T-helper 2 cell (primary cell): ENCODE measurements at places on chromosomes 7 and 10.

DNA sequence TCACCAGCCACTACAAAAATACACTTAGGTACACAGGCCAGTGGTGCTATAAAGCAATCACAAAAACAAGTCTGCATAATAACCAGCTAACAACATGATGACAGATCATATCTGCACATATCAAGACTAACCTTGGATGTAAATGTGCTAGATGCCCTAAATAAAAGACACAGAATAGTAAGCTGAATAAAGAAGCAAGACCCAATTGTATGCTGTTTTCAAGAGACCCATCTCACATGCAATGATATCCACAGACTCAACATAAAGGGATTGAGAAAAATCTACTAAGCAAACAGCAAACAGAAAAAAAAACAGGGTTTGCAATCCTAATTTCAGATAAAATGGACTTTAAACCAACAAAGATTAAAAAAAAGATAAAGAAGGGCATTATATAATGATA, 505.4 kb upstream of the FZD8 start:
- no peak for DNase-seq

DNA sequence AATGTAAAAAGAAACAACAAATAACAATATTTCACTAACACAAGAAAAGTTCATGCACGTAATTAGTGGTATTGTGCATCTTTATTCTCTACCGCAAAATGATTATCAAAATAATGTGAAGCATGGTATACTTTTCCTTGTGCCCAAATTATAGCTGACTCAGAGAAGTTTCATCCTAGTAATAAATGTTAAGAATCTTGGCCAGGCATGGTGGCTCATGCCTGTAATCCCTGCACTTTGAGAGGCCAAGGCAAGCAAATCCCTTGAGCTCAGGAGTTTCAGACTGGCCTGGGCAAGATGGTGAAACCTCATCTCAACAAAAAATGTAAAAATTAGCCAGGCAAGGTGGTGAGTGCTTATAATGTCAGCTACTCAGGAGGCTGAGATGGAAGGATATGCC, 105.0 kb downstream of the KMT2C start:
- no peak for DNase-seq

DNA sequence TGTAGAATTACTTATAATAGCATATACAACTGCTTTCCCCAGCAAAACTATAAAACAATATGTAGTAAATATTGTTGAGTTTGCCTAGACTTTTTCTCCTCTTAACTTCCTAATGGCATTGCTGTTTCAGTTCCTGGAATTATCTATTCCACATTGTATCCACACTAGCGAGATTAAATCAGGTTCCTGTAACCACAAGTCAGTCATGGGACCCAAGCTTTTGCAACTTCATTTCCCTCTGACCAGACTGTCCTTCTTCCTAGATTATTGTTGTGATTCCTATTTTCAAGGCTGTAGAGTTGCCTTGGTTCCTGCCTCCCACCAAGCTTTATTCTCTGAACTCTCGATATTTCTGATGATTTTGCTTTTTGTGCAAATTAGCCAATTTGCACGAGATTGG, 173.3 kb upstream of the ZNF804B start:
- no peak for DNase-seq

DNA sequence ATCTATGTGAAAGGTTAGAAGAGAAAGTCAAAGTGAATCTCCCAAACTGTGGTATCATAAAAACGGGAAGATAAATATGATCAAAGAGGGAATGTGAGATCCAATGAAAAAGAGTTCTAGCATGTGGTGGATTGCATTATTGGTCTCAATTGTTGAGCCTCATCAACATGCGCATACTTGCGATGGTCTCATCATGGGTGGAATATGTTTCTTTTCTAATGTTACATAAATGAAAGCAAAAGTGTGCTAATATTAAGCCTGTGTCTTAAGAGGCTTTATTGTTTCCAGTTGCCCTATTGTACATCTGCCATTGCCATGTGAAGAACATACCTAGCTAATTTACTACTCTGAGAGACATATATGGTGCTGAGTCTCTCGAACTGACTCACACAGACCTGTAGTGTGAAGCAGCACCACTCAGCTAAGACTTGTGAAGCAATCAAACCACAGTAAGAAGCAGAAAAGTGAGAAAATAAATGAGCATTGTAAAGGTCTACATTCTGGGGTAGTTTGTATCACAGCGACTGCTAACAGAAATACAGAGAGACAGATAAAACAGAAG, 645.5 kb upstream of the PCDH15 start:
- no peak for DNase-seq

DNA sequence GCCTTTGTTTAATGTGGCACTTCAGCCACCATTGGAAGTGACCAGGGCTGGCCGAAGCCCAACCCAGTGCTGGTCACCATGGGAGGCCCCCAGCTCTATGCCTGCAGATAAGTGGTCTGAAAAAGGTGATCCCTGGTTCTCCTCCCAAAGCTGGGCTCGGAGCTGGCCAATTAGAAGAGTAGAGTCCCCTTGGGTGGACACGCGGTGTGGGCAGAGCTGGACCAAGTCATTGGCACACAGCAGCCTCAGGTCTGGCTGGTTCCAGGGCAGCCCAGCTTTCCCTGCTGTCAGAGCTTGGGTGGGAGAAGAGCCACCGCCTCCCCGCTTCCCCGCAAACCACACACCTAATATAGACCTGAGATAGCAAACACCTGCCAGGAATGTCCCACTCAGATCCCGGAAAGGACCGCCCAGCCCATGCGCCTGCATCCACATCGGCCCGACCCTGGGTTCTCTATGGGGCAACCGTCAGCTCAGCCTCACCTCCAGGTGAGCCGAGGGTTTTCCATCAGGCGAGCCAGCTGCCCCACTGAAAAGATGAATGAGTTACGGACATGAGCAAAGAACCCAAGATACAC, 84.3 kb downstream of the TCERG1L start:
- DNase-seq, result no peak

- no peak for DNase-seq
Measured at GRCh38 chr7:13231216-13231615, 543.8 kb downstream of the ARL4A start.

DNA sequence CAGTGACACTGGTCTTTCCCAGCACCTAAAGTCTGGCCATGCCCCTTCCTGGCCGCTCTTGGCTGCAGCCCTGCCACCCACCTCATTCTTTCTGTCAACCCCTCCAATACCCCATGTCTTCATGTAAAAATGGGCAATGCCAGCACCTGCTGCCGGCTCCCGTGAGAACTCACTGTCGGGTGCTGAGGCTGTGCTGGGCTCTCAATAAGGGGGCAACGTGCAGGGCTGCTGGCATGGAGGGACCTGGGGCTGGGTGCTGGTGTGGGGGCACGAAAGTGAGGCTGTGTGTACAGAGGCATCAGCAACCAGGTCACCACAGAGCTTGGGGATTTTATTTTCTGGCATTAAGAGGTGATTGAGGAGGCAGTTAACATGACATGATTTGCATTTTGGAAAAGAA, 65.3 kb downstream of the ALOX5 start:
- no peak for DNase-seq

- DNase-seq, result no peak
Measured at GRCh38 chr7:151754142-151754590, 122.7 kb downstream of the PRKAG2 start.

DNA sequence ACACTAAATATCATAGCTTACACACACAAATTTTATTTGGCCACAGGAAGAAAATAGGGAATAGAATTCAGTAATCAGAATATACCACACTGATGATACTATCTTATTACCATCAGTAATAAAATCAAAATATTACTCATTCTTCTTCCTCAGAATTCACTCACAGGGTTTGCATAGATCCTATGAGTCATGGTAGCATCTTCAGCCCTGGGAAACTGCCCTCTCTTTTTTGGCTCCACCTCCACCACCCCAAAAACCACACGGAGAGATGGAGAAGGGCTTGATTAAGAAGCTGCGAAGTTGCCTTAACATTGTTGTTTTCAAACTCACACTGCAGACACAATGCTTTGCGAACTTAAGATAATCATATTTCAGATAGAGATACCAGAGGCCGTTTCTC, 154.1 kb upstream of the AHR start:
- DNase-seq, result peak; percentile 96

DNA sequence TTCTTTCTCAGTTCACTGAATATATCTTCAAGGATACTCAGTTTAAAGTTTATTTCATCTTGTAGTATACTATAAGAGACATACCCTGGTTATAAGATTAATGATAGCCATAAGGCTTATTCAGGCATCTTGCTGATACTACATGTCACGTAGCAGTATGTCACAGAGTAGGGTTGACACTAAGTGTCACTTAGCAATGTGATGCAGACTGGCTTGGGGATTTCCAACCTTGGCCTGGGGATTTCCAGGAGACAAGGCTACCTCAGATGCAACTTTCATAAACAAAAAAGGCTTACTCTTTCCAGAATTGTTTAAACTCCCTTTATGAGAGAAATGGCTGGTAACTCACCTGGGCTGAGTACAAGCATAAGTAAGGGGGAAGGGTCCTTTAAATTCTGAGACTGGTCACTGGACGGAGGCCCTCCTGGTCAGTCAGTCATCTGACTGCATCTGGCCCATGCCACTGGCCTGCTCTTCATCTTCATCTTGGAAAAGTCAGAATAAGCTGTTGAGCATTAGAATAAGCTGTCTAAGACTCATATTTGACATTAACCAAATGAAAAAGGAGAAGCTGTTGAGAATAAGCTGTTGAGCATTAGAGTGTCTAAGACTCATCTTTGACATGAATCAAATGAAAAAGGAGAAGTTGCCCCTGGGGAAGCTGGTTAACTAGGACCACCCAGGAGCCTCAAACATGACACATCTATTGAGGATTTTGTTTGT, 9.5 kb downstream of the SLC13A1 start:
- peak; percentile 69 for DNase-seq

- DNase-seq, result no peak
Measured at GRCh38 chr7:50497068-50497642, 47.0 kb upstream of the FIGNL1 start.

DNA sequence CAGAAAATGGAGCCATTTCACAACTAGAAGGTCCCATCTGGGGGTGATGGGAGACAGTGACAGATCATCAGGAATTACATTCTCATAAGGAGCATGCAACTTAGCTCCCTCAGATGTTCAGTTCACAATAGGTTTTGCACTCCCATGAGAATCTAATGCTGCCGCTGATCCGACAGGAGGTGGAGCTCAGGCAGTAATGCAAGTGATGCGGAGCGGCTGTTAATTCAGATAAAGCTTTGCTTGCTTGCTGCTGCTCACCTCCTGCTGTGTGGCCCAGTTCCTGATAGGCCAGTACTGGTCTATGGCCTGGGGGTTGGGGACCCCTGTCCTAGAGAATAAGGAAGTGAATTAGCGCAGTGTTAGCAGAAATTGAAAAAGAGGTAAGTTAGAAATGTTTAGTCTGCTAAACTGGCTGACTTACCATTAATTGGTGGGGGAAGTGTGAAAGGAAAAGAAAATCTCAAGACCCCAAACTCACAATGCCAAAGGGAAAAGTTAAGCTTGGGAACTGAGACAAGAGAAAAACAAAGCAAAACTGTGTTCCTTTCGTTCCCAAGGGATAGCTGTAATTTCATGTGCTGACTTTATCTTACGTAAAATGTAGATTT, 76.4 kb downstream of the LYZL2 start:
- no peak for DNase-seq

GRCh38 chr7:541661-542060, 22.0 kb upstream of the PDGFA start:
- DNase-seq, result no peak

DNA sequence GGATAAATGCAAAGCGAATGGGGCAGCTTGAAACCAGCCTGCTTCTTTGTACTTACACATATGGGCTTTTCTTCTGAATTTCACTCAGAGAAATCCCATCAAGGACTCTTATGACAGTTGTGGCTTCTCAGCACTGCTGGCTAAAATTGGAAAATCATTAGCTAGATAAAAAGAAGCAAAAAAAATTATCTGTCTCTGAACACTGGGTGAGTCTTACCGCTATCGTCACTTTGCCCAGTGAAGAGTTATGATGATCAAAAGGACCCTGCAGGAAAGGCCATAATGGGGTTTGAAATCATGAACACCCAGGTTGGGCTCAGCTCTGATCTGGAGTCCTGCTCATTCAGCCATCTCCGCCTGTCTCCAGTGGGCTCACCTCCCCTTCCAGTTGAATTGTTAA, 34.3 kb downstream of the AOAH start:
- no peak for DNase-seq

- DNase-seq, result no peak
Measured at GRCh38 chr10:109126541-109126940, 796.8 kb downstream of the XPNPEP1 start.

GRCh38 chr10:48649349-48649944, 35.2 kb upstream of the WDFY4 start:
- DNase-seq, result no peak

DNA sequence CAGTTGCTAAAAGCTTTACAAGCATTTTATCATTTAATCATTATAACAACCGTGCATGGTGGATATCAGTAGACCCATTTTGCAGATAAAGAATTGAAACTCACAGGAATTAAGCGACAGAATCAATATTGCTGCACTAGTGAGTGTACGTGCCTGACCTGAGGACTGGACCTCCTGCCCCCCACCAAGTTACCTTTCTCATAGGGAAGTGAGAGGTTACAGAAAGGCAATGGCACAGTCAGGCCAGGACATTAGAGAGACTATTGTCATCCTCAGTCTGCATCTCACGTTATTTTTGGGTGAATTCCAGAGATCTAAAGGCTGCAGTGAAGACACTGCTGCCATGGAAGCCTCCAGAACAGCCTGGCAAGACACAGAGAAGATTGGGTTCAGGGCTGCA, 80.9 kb downstream of the WDFY4 start:
- DNase-seq, result no peak

DNA sequence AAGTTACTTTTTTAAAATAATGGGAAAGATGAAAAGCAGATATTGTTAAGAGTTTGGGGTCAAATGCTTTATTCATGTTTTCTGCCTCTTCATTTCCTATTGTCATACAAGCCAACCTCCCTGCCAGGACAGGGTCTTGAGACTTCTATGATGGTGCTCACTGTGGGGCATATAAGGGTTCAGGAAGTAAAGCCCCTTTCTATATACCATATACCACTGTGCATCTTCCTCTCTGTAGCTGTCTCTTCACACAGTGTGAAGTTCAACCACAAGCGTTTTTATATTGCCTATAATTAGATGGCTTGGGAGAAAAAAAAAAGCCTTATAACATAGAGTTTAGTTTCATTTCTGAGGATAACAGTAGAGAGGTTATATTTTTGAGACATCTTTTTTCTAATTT, 389.8 kb upstream of the SORCS1 start:
- DNase-seq, result no peak

- DNase-seq, result peak; percentile 11
Measured at GRCh38 chr10:129963641-129964501, at the start of gene EBF3. Gene EBF3 (minus strand): TSS chr10:129964274. CDS start chr10:129963768, 506 bp downstream.

DNA sequence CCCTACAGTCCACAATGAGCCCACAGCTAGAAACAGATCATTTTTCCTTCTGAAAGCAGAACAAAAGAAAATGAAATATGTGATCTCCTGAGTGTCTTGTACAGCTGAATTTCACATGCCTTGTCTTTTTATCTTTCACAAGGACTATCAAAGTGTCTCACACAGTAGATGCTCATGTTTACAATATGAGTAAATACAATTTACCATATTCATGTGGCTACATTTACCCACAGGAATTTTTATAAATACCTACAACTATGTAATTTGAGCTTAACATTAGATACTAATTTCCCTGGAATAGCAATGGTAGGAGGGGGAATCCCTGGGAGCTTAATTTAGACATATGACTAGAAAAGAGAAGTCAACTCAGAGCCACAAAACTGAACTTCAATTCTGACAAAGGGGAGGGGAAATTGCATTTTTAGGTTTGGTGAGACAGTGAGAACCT, 186.2 kb downstream of the MACC1 start:
- DNase-seq, result no peak

- no peak for DNase-seq
Measured at GRCh38 chr7:128876127-128876526, 13.5 kb downstream of the ATP6V1F start.
